ENCODE measurements at places on chromosomes 5 and 9.
A peak's percentile ranks its signal among the peaks of the same experiment; 100 is the strongest.

DNA sequence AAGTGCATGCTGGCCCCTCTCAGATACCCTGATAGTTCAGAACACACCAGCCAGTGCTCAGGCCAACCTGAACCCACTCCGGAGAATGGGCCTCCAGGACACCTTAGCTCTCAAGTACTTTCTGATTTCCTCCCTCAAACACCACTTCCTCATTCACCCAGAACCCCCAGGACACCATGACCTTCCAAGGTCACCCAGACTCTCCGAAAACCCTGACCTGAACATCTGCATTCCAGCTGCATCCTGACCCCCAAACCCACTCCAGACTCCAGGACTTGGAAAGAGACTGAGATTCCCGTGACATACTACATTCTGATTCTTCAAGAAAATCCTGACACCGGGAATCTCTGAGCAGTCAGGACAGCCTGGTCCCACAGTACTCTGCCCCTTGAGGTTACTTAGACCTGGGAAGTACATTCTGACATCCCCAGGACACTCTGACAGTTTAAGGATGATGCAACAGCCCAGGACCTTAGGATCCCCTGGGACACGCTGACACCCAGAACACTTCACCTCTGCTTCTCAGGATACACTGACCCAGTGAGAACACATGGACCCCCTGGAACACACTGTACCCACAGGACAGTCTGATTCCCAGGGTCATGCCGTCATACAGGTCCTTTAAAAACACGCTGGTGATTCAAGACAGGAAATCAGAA, 747 bp upstream of the PROP1 start:
- DNase-seq, result no peak

GRCh38 chr5:115440782-115441451, 103.7 kb downstream of the FEM1C start:
- DNase-seq, result no peak

DNA sequence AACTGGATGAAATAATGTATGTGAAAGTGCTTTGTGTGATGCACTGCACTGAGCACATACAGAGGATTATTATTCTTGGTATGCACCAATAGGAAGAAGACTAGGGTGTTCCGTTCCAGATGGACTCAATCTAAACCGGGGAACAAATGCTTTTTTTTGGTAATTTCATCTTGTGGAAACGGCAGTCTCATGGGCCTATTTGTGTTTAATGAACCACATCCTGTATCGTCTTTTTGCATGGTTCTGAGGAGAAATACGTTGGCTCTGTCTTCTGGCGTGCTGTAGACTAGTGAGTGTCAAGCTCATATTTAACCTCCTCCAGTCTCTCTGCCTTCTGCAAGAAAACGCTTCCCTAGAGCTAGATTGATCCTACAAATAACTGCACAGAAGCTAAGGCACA, 30.0 kb downstream of the TRIM32 start:
- no peak for DNase-seq

DNA sequence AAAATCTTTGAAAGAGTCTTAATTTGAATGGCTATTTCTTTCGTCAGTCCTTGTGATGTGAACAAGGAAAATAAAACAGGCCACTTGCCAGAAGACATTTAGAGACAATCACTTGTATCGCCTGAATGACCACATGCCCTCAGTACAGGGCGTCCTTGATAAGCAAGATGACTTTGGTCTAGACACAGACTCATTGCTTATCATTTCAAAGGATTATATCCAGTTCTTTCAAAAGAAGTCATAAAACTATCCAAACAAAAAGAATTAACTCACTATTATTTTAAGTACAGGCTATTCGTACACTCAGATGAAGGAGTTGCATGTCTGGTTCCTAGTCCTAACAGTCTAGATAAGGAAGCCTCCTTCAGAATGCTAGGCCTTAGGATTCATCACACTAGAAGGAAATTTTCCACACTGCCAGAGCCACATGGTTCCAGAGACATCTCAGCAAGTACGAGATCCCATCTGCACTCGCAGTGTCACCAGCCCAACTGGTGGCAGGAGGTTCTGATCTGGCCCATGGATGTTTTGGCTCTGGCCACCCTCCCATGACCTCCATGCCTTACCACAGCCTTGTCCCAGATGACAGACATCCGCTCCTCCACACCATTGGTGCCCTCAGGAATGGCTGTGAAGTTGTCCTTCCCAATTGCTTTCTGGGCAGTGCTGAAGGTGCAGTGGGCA, 109.6 kb downstream of the DPYSL3 start:
- DNase-seq, result no peak

- DNase-seq, result no peak
Measured at GRCh38 chr5:96326902-96327301, 106.1 kb downstream of the PCSK1 start.

GRCh38 chr9:135022191-135022870, 65.1 kb upstream of the OLFM1 start:
- DNase-seq, result no peak

DNA sequence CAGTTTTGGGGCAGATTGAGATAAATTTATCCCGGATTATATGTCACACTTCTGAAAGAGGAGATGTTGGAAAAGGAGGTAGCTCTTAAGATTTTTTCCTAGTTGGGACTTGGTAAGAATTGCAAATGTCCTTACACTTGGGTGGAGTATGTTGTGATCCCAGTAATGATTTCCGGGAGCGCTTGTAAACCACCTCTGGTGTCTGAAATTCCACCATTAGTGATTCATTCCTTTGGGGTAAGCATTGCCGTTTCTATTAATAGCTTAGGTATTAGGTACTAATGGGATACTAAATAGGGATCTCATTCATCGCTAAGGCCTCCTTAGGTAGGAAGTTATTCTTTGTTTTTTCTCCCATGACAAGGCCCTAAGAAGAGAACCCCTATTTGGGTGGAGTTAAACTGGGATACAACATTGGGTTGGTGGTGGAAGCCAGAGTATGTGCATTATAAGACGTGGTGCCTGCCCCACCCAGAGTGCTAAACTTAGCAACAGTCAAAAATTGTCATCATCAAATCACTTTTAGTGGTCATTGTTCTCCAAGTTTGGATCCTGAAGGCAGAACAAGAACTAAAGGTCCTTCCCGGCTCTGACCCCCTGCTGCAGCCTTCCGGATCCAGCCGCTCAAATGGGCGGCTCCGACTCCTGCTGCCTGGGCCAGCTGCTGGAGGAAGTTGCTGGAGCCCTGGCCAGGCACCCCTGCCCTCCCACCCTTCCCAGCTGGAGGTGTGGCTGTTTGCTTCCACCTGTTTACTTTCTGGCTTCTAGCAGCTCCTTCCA, 31.7 kb upstream of the DAB2IP start:
- no peak for DNase-seq

DNA sequence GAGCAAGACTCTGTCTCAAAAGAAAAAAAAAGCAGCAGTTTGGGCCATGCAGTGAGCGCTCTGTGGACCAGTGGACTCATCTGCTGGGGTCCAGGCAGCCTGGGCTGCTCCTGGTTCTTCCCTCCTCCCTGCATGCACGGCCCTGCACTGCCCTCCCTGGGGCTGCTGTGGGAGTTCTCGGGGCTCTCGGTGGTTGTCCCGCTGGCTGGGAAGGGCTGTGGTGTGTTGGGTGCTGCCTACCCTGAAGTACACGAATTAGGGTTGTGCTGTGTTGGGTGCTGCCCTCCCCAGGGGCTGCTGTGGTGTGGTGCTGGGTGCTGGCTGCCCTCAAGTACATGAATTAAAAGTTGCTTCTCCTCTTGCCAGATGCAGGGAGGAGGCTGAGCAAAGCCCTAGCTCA, 18.3 kb upstream of the CLPTM1L start:
- DNase-seq, result no peak

GRCh38 chr9:11702548-11702947, 990.6 kb upstream of the TYRP1 start:
- DNase-seq, result peak; percentile 14

GRCh38 chr9:81335879-81336421, 353.4 kb downstream of the TLE1 start:
- no peak for DNase-seq

DNA sequence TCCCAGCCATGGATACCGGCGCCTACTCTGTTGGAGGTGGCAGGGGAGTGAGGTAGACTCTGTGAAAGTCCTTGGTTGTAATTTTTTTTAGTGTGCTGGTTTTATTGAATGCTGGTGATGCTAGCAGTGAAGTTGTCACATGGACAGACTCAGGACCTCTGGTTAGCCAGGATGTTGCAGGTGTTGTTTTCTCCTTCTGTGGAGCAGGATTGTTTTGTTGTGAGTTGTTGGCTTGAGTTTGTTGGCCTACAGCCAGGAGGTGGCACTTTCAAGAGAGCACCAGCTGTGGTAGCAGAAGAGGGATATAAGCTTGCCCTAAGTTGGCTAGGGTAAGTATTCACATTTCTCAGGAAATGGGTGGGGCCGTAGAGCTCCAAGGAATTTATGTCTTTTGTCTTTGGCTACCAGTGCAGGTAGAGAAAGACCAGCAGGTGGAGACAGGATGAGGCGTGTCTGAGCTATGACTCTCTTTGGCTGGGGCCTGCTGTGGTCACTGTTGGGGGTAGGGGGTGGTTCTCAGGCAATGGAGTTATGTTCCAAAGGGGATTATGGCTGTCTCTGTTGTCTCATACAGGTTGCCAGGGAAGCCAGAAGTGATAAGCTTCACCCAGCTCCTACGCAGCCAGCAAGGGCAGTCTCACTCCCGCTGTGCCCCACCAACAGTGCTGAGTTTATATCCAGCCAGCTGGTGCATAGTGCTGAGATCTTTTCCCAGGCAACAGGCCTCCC, 248.7 kb downstream of the TAF11L14 start:
- no peak for DNase-seq

DNA sequence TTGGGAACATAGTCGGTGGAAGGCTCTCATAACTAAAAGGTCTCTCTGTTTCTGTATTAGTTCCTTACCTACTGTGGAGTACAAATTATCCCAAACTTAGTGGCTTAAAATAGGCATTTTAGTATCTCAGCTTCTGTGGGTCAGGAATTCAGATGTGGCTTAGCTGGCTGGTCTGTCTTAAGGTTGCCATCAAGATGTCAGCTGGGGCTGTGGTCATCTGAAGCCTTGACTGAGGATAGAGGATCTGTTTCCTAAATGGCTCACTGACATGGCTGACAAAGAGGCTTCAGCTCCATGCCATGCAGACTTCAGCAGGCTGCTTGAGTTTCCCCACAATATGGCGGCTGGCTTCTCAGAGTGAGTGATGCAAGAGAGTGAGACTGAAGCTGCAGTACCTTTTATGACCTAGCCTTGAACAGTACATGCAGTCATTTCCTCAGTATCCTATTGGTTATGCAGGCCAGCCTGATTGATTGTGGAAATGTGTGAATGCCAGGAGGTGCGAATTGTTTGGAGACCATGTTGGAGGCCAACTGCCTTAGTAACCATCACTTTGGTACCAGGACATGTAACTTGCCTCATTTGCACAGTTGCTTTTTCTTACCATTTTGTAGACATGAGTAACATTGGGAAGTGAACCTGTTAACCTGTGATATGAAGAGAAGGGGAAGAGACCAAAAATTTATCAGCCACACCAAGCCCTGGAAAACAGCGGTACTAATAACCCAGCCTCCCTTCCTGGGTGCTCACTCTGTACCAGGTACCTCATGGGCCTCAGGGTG, 152.8 kb upstream of the IER5L start:
- no peak for DNase-seq

DNA sequence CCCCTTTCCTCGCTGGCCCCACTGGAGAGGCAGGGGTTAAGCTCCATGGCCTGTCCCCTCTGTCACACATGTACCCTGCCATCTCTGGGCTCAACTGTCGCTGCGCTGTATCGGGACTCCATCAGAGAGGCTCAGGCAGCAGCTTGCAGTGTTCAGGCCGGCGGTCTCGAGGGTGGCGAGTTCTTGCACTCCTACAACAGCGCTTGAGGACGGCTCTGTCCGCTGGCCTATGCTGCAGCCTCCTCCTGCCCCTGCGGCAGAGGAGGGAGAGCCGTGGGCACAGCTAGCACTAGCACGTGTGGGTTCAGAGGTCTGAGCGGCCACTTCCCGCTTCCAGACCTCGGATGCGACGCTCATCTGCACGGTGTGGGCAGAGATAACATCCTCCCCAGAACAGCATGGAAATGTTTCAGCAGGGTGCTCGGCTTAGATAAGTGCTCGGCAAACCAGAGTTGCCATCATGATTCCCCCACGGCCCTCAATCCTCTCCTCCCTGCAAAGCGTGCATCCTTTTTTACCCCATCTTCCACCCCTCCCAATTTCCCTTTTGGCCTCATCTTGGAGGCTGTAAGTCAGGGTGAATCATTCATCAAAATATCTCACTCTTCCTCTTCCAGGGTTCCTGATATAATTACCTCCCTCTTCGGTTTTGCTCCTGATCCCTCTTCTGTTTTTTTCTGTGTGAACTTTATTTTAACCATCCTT, 41.9 kb upstream of the FUBP3 start:
- no peak for DNase-seq

- no peak for DNase-seq
Measured at GRCh38 chr9:89821081-89821480, 216.3 kb downstream of the GADD45G start.

- no peak for DNase-seq
Measured at GRCh38 chr5:22245770-22246169, 607.4 kb downstream of the CDH12 start.

GRCh38 chr5:919356-920000, 26.8 kb downstream of the TRIP13 start:
- no peak for DNase-seq

DNA sequence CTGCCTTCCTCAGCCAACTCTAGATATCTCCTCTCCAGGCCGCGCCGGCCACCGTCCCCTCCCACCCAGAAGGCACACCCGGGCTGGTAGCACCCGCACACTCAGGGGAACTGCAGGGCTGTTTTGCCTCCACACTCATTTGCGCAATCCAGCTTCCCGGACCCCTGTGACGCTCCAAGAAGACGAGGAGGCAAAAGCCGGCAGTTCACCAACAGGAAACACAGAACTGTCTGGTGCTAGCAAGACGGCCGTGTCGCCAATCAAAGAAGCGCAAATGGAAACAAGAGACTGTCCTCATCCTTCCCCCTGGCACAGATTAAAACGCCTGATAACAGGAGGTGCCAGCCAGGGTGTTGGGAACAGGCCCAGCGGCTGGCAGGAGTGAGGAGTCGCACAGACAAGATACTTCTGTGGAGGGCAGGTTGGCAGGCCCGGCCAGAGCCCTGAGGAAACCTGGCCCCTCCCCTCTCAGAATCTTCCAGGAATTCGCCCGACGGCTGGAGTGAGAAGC, 7.8 kb downstream of the AGPAT2 start:
- DNase-seq, result peak; percentile 83

- DNase-seq, result peak; percentile 41
Measured at GRCh38 chr9:113488071-113488470, 24.5 kb downstream of the RGS3 start.

- DNase-seq, result no peak
Measured at GRCh38 chr5:5340206-5340729, 82.2 kb upstream of the ICE1 start.

GRCh38 chr5:39941416-39941815, 516.6 kb upstream of the DAB2 start:
- DNase-seq, result no peak

DNA sequence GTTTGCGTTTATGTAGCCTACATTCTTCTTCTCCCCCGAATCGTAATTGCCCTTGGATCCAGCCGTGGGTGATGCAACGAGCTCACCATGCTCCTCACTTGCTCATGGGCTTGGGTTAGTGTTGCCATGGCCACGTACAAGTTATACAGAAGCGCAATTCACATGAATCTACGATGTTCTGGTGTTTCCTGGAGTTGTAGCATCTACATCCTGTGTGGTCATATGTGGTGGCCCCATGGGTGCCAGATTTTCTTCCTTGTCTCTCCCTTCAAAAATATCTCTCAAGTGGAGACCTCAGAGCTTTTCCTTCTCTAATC, 115.3 kb downstream of the TLE4 start:
- DNase-seq, result no peak

GRCh38 chr5:132825033-132825833, 5.2 kb downstream of the SHROOM1 start:
- no peak for DNase-seq

- DNase-seq, result no peak
Measured at GRCh38 chr5:28809811-28810750, 1771.7 kb upstream of the CDH9 start.

Data from NCI-H2029 (cell line).